Activated CD4-positive, alpha-beta T cell treated with anti-CD3 and anti-CD28 coated beads, Interleukin-2, amount 50 U/mL, for 4 hours (primary cell): ENCODE measurements at places on chromosomes 12 and 14.

GRCh38 chr12:66154776-66155175 is 15.0 kb downstream of the TMBIM4 start:
- no peak for DNase-seq

GRCh38 chr14:50560931-50561285 is 963 bp downstream of the ATL1 start:
- DNase-seq, result peak; percentile 72

DNA sequence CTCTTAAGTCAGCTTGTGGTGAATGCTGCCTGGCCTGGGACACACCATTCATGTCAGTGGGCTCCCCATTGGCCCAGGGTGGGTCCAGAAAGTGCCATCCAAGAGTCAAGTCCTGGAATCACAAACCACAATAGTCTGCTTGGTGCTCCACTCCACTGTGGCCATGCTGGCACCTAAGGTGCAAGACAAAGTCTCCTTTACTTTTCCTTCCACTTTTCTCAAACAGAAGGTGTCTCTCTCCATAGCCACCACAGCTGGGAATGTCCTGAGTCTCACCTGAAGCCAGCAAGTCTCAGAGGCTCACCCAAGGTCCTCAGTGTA is 9.0 kb downstream of the RDH16 start:
- DNase-seq, result no peak

DNA sequence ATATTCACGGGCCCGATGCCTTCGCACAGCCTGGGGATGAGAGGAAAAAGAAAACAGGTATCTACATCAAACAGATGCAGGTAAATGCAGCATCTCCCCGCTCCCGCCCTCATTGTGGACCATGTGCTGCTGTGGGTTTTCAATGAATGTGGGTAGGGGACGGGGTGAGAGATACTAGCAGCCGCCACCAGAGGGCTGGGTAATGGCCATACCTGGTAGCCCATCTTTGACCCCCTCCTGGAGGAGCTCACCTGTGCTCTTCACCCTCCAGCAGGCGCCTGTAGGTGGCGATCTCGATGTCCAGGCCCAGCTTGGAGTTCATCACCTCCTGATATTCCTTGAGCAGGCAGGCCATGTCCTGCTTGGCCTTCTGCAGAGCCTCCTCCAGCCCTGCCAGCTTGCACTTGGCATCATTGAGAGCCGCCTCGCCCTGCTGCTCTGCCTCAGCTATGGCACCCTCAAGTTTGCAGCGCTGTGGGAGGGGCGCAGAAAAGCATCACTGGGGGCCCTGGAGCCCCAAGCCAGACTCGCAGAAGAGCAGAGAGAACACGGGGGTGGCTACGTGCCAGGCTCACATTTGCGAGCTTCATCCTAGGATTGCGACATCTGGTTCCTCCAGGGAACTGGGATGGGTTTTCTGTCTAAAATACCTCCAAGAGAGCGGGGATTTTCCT is 10.2 kb downstream of the KRT82 start:
- DNase-seq, result no peak

DNA sequence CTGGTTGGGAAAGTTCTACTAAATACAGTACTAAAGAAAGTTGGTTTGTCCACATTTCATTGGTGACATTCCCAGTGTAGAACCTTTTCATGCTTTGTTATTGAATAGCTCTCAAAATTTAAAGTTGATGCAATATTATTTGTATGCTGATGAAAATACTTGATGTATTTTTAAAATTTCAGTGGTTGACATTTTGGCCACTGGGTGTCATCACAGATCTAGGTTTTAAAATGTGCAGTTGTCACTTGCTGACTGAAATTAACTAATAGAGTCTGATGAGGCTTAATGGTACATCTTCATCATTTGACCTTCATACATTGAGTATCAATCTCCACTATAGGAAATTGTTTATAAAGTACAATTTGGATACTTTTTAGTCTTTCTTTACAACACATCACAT is 37.1 kb downstream of the CMAS start:
- DNase-seq, result peak; percentile 8

DNA sequence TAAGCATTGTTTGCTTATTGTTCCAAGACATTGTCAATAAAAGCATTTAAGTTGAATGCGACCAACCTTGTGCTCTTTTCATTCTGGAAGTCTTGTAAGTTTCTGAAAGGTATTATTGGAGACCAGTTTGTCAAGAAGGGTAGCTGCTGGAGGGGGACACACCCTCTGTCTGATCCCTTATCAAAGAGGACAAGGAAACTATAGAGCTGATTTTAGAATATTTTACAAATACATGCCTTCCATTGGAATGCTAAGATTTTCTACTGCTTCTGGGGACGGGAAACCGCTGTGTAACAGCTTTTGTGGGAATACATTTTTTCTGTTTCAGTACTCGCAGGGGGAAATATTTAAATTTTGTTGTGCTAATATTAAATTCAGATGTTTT is 3.5 kb downstream of the FOS start:
- no peak for DNase-seq

- no peak for DNase-seq
Measured at GRCh38 chr14:61553730-61554641, 141.3 kb upstream of the HIF1A start.

- no peak for DNase-seq
Measured at GRCh38 chr14:37599507-37600368, 4.3 kb downstream of the TTC6 start.

GRCh38 chr12:107242189-107242588 is 148.8 kb upstream of the CRY1 start:
- no peak for DNase-seq

DNA sequence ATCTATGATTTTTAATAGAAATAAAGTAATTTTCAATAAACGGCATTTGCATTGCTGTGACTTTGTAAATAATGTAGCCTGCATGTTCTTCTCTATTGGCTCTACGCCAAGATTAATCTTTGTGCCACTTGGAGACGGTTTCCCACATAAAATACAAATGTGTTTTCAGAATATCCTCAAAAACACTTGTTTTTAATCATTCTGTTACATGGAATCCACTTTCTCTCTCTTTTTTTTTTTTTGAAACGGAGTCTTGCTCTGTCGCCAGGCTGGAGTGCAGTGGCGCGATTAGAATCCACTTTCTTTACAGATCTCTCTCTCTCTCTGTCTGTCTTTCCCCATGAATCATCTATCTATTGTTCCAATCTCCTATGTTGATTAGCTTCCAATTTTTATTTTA is 22.8 kb upstream of the SSPN start:
- no peak for DNase-seq

DNA sequence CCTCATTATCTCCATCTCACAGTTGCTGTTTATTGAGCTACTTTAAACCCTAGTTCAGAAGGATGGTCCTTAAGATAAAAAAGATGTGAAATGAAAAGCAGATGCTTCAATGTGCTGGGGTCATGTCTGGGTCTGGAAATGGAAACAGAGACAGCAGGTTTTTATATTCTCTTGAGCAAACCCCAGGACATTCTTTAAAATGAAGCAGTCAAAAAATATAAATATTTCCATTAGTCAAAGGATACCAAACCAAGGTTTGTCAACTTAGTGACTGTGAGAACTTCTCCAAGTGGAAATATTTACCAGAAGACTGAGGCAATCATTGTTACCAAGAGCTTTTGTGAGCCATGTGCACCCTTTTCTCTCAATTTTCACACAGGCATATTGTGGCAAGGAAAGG is 102.5 kb upstream of the DIO2 start:
- DNase-seq, result no peak

- DNase-seq, result no peak
Measured at GRCh38 chr12:112175361-112176155, 50.2 kb downstream of the TRAFD1 start.

DNA sequence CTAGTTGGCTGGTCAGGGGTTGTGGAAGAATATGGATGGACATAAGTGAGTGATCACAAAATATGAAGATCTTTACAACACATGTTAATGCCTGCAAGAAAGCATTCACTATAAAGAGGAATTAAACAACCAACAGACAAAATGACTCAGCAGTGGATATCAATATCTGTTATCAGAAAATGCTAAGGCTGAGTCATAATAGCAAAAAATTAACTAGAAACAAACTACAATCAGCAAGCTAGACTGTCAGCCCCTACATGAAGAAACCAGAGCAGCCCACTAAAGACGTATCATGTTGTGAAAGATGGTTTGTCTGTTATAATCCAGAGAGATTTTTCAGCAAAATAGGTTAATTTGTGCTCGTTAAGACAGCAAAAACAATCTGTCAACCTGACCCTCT is 472.9 kb downstream of the NELL2 start:
- DNase-seq, result no peak

- DNase-seq, result no peak
Measured at GRCh38 chr12:18965203-18965602, 164.3 kb upstream of the PLEKHA5 start.

GRCh38 chr12:48946205-48946604 is 11.1 kb downstream of the ARF3 start:
- DNase-seq, result no peak

- DNase-seq, result no peak
Measured at GRCh38 chr12:105261010-105261409, 25.0 kb upstream of the APPL2 start.

GRCh38 chr14:22986508-22987054 is 4.2 kb upstream of the AJUBA start:
- peak; percentile 93 for DNase-seq

DNA sequence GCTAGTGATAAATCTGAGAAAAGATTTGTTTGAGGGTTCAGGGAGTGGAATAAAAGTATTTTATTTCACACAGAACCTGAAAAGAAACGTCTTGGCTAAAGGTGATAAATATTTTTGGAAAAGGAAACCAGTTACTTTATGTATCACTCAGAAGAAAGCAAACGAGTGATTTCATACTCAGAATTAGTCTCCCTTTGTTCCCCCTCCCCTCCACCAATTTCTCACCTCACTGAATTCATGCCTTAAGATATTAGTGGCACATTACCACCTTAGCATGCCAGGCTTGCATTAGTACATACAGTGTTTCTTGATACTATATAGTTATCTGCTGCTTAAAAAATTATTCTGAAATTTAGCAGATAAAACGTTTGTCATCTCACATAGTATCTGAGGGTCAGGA is 28.2 kb downstream of the G2E3 start:
- DNase-seq, result no peak

DNA sequence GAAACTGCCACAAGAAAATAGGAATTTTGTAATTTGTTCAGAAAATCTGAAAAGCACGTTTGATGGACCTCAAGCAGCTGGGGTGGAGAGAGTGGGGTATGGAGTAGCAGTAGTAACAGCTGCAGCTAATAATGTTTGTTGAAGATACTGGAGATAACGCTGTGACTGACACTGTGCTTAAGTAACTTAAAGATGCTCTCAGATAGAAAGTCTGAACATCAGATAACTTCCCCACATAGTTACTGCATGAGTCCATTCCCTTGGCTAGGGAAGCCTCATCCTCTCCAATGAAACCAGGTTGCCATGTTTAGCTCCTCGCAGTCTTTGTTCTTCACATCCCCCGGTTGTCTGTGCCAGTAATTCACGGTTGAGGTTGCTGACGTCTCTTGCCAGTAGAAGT is 24.9 kb downstream of the RMST start:
- no peak for DNase-seq

DNA sequence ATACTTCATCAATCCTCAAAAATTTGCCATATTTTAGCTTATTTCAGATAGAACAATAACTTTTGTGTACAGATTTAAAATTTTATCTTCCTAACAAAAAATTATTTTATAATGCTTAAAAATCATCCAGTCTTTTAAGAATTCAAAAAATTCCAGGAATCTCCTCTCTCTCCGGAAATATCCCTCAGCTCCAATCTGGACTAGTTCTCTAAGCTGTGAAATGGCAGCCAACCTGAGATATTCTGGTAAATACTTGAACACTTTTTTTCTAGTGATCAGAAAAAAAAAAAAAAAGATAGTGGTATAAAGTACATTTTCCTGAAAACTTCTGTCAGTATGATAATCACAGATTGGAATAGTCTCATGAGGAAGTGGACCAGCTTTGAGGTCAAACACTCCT is 57.6 kb downstream of the SSPN start:
- no peak for DNase-seq

DNA sequence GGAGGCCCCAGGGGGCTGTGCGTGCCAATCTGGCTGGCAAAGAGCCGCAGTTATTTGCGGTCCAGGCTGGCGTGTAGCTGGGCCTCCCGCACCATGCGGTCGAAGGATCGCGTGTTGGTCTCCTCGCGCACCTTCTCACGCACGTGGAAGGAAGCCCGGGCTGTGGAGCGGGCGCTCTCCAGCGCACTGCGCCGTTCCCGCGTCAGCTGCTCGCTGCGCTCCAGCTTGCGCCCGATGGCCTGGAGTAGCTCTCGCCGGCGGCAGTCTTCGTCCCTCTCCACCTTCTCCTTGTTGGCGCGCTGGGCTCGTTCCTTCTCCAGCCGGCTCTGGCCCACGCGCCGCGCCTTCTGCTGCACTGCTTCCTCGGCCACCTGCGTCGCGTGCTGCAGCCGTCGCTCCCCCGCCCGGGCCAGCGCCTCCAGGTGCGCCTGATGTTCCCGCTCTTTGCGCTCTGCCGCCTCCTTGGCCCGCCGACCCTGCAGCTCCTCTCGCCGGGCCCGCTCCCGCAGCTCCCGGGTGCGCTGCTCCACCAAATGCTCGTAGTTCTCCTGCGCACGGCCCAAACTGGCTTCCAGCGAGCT is 3.1 kb downstream of the CCDC177 start:
- DNase-seq, result no peak

- no peak for DNase-seq
Measured at GRCh38 chr12:86735851-86736250, 479.7 kb upstream of the MGAT4C start.

GRCh38 chr14:37553935-37554550 is 41.0 kb downstream of the FOXA1 start:
- DNase-seq, result no peak

DNA sequence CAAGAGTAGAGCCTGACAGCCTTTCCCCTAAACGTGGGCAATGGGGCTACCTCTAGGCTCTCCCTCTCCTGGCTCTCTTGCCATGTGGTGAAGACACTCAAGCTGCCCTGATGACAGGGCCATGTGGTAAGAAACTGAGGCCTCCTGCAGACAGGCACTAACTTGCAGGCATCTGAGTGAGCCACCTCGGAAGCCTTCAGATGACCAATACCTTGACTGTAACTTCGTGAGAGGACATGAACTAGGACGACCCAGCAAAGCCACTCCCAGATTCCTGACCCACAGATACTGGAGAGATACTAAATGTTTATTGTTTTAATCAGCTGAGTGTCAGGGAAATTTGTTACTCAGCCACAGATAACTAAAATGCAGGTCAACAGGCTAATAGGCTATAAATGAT is 96.4 kb downstream of the EFCAB11 start:
- no peak for DNase-seq

- DNase-seq, result no peak
Measured at GRCh38 chr12:91093341-91093740, 18.0 kb downstream of the LUM start.

- DNase-seq, result no peak
Measured at GRCh38 chr12:113066813-113067400, 10.4 kb downstream of the DTX1 start.

GRCh38 chr12:51886021-51886710 is 1.7 kb upstream of the ANKRD33 start:
- DNase-seq, result no peak

GRCh38 chr12:111126331-111126730 is 206.0 kb upstream of the MYL2 start:
- DNase-seq, result no peak
